ENCODE measurements at places on chromosomes 13 and 19. TPM values are rescaled to one million over a fixed set of nuclear protein-coding genes. Genes with fewer than 3 reads are reported as not detected.

ALOX5AP gene
- not detected for total RNA-seq

ZNF234 gene
- total RNA-seq, result 3.3 TPM

TEAD2 gene
- 29.8 TPM for total RNA-seq

EDNRB gene
- 0.05 TPM for total RNA-seq

ZNF665 gene
- total RNA-seq, result 4.6 TPM

ACP7 gene
- total RNA-seq, result 1.4 TPM

FTL gene
- 788 TPM for total RNA-seq

LGALS7 gene
- total RNA-seq, result 26.0 TPM

CABP5 gene
- not detected for total RNA-seq

PLEKHF1 gene
- total RNA-seq, result 7.4 TPM

GRK1 gene
- not detected for total RNA-seq

TSHZ3 gene
- total RNA-seq, result 1.6 TPM

PRODH2 gene
- total RNA-seq, result not detected

PLA2G4C gene
- total RNA-seq, result not detected

C1QTNF9 gene
- not detected for total RNA-seq

CDX2 gene
- not detected for total RNA-seq

CAPN12 gene
- 8.9 TPM for total RNA-seq

PLK5 gene
- total RNA-seq, result not detected

FFAR1 gene
- total RNA-seq, result not detected

DOCK6 gene
- total RNA-seq, result 39.3 TPM

OR7D2 gene
- total RNA-seq, result not detected

ZNF578 gene
- total RNA-seq, result 0.14 TPM

INSR gene
- 6.1 TPM for total RNA-seq

DAND5 gene
- total RNA-seq, result not detected

ENOX1 gene
- total RNA-seq, result 0.56 TPM

RGL3 gene
- not detected for total RNA-seq

ELSPBP1 gene
- not detected for total RNA-seq

RNF225 gene
- total RNA-seq, result 3.8 TPM

FSD1 gene
- total RNA-seq, result 5.1 TPM

LGALS13 gene
- not detected for total RNA-seq

SYT3 gene
- total RNA-seq, result not detected

SLC25A41 gene
- total RNA-seq, result not detected

METTL21C gene
- not detected for total RNA-seq

SERTAD3 gene
- 27.8 TPM for total RNA-seq

KLHL1 gene
- not detected for total RNA-seq

CEACAM7 gene
- 0.71 TPM for total RNA-seq

FGF9 gene
- total RNA-seq, result not detected

ATG4D gene
- total RNA-seq, result 30.6 TPM

KCNJ14 gene
- 0.42 TPM for total RNA-seq
